ENCODE measurements at places on chromosomes 4 and X.

- no peak for DNase-seq
Observed at GRCh38 chrX:121128925-121129877, 81.8 kb downstream of the GLUD2 start.

DNA sequence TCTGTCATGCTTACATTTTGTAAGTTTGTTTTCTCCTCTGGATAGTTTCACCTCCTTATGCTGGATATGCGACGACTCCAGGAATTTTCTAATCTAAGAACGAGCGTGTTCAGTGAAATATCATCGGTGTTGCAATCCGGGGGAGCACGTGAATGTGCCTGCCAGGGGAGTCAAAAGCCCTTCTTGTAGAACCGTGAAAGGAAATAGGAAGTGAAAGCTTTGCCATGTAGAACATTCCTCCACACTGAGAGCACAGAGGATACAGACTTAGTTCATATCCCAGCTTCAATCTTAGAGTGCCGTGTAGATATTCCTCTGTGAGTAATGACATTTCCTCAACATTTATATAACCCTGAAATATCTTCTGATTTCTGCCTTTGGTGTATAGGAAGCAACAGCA is 121.2 kb downstream of the VEGFC start:
- DNase-seq, result no peak

DNA sequence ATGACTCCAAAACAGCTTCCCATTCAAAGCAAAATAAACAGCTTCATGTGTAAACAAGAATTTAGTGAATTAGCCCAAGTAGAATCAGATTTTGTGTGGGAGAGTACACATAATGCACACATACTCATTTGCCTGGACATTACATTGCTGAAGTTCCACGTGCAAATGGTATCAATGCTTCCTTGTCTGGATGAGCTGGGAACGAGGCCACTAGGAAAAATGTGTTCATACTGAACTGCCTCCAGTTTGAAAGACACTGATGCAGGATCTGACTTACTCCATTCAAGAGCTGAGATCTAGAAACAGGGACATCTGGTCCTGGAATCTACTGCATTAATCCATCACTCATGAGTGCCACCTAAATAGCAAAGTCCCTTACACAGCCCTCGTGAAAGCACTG is 228.0 kb downstream of the APBB2 start:
- DNase-seq, result no peak

- DNase-seq, result no peak
Observed at GRCh38 chr4:38889143-38889542, 21.5 kb downstream of the FAM114A1 start.

- DNase-seq, result no peak
Observed at GRCh38 chr4:98754736-98755135, 96.3 kb upstream of the TSPAN5 start.

DNA sequence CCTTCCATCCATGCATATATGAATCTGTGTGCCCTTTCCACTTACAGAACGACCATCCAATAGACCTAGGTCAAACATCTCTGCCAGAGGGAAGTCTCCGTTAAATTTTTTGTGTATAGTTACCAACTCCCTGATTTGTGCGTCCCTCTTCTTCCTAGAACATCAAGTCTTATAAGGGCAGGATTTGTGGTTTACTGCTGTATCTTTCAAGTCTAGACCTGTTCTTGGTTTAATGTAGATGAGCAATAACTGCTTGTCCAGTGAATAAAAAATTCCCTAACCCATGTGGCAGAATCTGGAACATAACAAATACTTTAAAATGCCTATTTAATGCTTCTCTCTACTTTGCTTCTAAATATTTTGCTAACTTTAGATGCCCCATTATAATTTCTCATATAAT is 988.8 kb downstream of the RAPGEF2 start:
- no peak for DNase-seq

DNA sequence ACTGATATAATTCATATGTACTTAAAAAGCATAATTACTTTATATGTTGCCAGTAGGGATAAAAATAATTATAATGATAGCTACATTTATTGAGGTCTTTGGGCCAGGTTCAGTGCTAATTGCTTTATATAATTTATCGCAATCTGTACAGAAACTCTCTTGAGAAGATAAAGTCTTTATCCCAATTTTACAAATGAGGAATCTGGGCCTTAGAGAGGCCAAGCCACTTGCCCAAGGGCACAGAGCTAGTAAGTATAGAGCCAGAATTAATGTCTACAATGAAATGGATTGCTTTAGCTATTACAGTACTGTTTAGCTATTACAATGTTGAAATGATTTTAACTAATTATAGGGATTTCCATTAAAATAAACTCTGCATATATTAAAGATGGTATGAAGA is 30.6 kb upstream of the TBC1D1 start:
- DNase-seq, result no peak

DNA sequence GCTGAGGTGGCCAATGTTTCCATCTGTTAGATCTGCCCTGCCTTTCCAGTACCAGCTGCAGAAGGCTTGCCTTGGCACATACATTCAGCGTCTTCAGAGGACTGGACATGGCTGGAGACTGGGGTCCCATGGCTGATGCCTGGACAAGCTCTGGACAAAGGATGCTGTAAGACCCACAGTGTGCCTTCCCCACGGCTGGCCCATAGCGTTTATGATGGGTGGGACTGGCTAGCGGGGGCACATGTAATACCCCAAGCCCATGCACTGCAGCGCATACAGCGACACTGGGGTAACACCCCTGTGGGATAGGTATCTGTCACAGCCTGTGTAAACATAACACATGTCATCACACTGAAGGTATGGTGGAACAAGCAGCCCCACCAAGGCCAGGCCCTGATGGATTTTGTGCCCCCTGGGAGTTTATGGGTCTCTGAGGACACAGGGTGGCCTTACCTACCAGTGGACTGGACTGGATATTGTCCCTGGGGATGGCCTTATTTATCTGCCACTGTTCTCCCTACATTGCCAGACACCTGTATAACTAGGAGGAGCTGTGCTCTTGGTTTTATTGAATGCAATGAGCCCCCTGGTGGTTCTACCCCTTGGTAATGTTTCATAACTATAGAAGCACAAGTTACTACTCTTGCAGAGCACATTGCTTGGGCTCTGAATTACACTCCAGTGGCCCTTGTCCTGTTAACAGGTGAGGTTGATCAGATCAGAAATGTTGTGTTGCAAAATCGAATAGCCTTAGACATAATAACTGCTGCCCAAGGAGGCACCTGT is 34.3 kb upstream of the TACR3 start:
- no peak for DNase-seq

DNA sequence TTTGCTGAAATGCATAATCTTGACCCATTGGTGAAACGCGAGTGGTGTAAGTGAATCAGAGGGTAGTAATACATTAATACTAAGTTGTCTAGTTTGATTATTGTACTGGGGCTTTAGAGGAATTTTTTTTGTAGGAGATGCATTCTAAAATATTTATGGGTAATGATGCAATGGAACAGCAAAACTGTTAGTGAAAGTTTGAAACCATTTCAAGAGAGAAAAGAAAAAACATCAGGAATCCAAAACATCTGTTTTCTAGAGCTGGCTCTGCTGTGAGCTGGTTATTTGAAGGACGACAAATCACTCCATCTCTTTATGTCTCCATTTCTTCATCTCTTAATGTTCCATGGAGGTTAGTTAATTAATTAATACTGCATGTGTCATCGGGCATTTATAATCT is 351.9 kb upstream of the FAT1 start:
- no peak for DNase-seq

DNA sequence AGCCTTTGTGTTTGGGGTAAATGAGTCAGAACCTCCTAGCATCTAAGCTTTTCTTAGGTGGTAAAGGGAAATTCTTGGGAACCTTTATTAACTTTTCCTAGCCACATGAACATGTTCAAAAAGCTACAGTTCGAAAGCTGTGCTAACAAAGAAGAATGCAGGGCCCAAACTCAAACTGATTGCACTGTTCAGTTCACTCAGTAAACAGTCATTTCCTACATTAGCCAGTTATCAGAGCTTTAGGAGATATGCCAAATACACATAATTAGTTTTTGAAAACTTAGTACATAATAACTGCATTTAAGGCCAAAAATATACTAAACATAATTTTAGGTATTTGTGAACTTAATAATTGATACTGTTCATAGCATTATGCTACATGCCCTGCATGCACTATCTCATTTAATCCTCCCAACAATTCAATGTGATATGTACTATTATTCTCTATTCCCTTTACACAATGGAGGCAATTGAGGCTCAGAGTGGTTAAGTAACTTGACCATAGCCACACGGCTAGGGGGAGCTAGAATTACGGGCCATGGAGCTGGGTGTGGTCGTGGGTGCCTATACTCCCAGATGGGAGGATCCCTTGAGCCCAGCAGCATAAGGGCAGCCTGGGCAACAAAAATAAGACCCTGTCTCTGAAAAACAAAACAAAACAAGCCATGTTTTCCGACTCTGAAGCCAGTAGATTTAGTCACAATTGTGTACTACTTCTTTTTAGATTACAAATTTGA is 43.9 kb upstream of the PDGFRA start:
- DNase-seq, result no peak

DNA sequence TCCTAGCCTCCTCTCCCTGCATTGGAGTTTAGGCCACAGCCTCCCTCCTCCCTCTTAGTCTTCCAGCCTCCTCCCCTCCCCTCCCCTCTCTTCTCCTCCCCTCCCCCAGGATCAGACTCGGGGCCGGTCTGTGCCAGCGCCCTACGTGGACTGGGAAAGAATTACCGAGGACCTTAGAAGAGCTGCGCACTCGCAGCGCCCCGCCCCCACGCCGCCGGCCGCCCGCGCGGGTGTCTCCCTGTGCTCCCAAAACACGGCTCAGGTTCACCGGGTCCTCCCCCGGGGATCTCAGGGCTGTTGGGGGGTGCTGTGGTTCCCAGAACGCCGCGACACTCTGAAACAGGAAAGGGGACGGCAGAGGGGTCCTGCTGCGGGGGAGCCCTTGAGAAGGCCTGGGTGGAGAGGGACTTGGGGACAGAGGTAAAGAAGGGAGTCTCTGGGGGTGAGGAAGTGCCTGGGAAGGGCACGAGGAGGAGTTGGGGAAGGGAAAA is 122.3 kb upstream of the TBL1X start:
- no peak for DNase-seq

DNA sequence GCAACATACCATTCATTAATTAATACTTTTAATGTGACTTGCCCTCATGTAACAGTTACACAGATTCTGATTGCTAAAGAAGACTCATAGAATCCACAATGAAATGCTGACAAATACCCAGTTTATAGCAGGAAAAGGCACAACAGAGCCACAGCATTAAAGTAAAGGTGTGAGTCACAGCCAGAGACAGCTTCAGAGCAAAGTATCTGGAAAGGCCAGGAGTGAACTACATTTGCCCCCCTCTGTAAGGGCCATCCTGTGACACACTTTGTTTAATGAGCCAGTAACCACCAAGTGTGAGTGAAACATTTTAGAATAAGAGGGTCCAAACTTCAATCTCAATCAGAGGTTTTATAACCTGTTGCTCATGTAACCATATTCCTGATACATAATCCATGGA is 133.8 kb upstream of the TACR3 start:
- no peak for DNase-seq

- DNase-seq, result peak; percentile 9
Observed at GRCh38 chrX:44012484-44013096, 39.4 kb upstream of the NDP start.

GRCh38 chr4:174369985-174370384 is 86.3 kb downstream of the CEP44 start:
- no peak for DNase-seq

DNA sequence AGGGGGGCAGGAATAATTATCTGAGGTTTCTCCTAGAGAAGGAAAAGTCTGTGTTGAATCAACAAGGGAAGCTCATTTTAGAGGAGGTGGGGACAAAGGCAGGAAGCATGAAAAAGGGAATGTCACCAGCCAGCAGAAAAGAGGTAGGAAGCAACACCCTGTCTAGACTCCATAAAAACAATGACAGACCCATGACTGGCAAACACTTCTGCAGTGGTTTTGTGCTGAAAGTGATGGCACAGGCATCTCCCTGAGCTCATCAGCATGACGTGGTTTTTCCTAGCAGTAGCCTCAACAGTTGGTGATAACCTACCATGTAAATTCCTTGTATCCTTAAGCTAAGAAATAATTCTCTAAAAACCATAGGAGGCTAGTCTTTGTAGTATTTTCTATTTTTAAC is 110.7 kb upstream of the GALNT7 start:
- no peak for DNase-seq

DNA sequence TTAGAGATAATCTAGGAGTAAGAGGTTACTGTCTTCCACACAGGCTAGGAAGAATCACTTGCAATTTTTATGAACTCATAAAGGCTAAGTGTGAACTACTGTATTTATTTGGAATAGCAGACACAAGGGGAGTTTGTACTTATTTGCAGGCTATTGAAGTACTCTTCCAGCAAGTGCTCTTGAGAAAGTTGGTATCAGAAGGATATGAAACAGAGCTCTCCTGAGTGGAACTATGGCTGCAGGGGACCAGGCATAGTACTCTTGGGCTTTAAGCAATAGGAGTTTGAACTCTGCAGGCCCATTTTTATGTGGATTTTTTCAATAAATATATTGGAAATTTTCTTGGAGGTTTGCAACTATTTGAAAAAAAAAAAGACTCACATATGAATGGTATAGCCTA is 756.3 kb upstream of the ATOH1 start:
- DNase-seq, result no peak

DNA sequence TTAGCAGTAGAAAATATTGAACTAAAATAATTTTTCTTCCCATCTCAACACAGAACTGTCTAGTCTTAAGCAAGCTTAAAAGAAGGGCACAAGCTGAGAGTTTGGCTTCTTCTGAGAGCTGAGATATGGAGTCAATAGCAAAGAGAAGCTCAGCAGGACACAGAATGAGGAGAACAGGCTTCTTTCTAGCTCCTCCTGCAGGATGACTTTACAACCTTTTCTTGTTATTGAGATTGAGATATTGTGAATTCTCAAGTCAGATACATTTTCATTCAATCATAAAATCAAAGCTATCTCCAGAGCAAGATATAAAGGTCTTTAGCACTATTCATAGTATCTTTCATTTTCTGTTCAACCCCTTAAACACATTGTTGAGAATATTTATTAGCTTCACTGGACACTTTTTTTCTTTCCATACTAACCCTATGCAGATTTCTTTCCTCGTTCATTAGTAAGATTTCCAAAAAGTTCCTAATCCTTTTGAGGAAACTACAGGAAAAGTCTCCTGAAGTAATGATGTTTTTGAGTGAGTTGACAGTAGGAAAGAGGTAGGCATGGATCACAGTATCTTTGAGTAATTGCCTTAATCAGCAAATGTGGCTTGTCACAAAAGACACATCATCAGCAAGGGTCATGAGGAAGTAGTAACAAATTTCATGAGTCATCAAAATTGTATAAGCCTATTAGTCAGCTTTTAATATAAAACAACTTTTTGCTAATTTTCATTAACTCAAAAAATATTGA is 17.8 kb upstream of the CXCL3 start:
- no peak for DNase-seq

DNA sequence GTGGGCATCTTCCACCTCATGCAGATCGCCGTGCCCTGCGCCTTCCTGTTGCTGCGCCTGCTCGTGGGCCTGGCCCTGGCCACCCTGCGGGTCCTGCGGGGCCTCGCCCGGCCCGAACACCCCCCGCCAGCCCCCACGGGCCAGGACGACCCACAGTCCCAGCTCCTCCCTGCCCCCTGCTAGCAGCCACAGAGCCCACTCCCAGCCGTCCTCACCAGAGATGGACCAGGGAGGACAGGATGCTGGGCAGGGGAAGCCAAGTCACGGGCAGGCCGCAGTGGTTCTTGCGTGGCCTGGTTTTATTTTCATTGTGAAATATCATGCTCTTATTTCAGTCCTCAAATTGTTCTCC is 15.1 kb downstream of the DGKQ start:
- no peak for DNase-seq

GRCh38 chr4:2362266-2363055 is 56.0 kb downstream of the ZFYVE28 start:
- no peak for DNase-seq

- DNase-seq, result no peak
Observed at GRCh38 chr4:158010361-158010760, 162.5 kb downstream of the GASK1B start.
